ENCODE measurements at places on chromosomes 5 and 9.

GRCh38 chr5:159095151-159095721 is 4.5 kb downstream of the EBF1 start:
- DNase-seq = no peak

DNA sequence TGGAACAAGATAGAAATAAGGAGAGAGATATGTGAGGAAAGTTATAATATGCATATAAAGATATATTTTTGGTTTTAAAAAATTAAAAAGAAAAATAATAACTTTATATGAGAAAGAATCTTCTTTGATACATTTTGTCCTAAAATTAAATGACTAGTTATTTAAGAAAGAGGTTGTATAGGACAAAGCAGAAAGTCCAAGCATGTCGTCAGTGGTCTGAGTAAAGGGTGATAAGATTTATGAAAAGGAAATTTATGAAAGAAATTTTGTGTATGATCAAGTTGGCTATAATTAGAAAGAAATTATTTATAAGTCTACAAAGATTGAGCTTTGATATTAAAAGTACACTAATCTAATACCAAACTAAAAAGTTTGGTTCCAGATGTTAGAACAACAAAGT is 32.0 kb downstream of the GTF3C4 start:
- no peak for DNase-seq

- DNase-seq = no peak
Measured at GRCh38 chr9:14317667-14318320, 3.9 kb upstream of the NFIB start.

DNA sequence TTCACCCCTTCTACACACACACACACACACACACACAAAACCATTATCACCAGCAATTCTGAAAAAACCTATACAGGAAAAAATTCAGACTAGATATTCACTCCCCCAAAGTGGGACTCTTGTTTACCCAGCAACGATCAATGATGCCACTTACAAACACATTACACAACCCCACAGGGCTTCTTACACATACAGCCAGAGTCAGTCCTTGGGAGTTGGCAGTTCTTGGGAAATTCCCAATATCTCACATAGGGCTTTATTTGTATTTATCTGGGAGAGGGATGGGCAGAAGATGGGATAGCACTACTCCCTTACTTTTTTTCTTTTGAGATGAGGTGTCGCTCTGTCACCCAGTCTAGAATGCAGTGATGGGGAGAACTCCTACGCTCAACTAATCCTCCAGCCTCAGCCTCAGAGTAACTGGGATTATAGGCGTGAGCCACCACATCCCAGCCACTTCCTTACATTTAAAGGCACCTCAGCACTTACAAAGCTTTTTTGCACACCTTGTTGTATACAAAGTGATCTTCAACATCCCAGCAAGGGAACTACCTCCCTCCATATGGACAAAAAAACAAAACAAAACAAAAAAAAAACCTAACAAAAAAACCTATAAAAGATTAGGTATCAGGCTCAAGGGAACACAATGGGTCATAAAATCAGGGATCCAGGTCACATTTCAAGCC is 168.4 kb downstream of the TSSK1B start:
- DNase-seq = peak; percentile 48

Measured in left lung (tissue), 14 donors.